ENCODE measurements at places on chromosomes 3 and 15. TPM values are rescaled to one million over a fixed set of nuclear protein-coding genes. Genes with fewer than 3 reads are reported as not detected.

- no peak for DNase-seq
Measured at GRCh38 chr3:97680696-97681095, 83.9 kb upstream of the ARL6 start.

GRCh38 chr3:171643681-171644080 lies 166.6 kb downstream of the PLD1 start:
- DNase-seq, result no peak

GRCh38 chr15:85941186-85941855 lies 138.3 kb upstream of the AGBL1 start:
- no peak for DNase-seq

DNA sequence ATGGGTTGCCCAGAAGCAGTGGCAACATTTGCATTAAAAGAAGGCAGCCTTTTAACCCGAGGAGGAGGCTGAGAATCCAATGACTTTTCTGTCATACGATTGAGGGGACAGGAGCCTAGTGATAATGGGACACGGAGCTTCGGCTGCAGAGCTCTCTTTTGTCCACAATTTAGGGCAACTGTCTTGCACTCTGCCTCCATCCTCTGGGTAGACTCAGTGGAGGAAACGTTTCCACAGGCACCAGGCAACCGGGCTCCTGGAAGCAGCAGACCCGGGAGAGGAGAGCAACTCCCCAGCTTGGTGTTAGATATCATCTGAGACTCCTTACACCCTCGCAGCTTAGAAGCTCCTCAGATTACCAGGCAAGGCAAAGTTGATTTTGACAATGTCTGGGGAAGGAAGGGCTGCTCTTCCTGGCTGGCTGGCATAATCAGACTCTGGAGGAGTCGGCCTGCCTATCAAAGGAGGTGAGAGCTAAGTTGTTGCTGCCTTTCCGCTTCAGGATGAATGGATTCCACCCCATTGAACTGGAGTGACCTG lies 43.5 kb upstream of the RNU6-1 start:
- no peak for DNase-seq

DNA sequence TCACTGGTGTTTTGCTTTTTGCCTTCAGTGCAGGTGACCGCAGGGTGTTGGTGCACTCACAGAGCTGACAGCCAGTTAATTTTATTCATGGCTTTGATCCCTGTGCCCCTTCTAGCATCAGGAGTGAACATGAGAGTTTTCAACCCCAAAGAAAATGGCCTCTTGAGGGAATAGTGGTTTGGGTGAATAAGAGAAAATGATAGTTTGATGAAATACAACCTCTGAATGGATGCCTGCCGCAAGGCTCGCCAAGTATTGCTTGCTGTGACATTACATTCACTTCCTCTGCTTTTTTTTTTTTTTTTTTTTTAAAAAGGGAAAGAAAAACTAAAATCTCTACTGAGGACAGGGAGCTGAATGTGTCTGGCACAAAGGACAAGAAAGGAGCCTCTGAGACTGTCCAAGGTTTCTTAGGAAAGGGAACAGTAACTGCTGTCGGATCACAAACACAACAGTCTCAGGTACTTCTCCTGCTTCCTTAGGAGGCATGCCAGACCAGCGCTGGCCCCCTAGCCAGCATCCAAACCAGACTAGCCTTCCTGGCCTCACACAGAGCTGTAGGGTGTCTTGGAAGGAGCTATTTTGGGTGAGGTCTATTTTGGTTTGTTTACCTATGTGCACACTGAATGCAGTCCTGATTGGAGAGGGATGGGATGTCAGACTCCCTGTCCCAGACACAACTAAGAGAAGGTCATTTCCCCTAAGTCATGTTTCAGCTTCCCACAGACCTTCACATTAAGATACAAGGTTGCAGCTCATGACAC lies 29.0 kb downstream of the CCDC80 start:
- no peak for DNase-seq

Gene C2CD4A
- total RNA-seq, result not detected
